ENCODE measurements at places on chromosomes 6 and 20.

DNA sequence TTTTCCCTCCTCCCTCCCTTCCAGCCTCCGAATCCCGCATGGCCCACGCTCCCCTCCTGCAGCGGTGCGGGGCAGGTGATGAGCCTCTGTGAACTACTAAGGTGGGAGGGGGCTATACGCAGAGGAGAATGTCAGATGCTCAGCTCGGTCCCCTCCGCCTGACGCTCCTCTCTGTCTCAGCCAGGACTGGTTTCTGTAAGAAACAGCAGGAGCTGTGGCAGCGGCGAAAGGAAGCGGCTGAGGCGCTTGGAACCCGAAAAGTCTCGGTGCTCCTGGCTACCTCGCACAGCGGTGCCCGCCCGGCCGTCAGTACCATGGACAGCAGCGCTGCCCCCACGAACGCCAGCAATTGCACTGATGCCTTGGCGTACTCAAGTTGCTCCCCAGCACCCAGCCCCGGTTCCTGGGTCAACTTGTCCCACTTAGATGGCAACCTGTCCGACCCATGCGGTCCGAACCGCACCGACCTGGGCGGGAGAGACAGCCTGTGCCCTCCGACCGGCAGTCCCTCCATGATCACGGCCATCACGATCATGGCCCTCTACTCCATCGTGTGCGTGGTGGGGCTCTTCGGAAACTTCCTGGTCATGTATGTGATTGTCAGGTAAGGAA is at the start of gene OPRM1:
Gene OPRM1, plus strand, starts transcription at position 10 of the 612 bp plus-strand sequence. Its CDS starts 305 bp downstream, at position 315.
- DNase-seq: no peak

DNA sequence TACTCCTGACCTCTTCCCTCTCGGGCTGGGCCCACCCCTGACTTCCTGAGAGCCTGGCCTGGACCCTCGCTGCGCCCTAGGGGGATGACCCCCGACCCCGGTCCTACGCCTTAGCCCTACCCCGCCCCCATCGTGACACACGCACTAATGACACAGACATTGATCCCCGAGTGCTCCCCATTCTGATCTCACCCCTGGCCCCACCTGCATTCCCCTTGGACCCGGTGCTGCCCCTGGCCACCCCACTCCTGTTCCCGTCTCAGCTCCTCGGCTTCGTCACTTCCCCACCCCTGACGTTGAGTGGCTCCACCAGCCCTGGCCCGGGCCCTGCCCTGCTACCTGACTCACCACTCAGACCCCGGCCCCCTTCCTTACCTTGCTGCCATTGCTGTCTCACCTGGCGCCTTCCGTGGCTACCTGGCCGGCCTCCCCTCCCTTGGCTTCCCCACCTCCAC is 12.1 kb downstream of the RBCK1 start:
- no peak for DNase-seq

DNA sequence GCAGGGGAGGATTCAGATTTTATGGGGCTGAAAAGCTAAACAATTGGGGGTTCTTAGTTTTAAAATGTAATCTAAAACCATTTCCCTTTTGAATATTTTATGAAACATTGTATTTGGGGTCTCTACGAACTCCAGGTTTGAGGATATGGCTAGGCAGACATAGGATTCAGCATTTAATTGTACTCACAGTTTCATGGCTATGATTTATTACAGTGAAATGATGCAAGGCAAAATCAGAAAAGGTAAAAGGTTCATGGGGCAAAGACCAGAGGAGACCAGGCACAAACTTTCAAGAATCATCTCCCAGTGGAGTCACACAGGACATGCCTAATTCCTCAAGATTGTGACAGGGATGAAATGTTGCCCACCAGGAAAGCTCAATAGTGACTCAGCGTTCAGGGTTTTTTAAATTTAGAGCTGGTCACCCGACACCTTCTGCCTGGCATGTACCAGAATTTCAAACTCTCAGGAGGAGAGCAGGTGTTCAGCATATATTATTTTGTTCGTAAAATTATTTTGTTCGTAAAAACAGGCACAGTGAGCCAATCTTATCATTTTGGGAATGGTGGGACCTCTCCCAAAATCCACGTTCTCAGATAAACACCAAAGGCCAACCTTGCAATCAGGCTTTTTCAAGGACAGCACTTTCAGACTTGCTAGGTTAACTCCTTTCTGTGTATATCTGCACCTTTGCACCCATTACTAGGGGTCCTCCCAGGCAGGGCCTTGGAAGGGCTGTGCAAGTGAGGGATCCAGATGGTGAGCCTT is 270.3 kb downstream of the NKAIN2 start:
- no peak for DNase-seq

GRCh38 chr20:62411479-62412193 is 4.6 kb upstream of the CABLES2 start:
- DNase-seq: no peak

- no peak for DNase-seq
Measured at GRCh38 chr20:50930139-50930975, 880 bp downstream of the ADNP start.

DNA sequence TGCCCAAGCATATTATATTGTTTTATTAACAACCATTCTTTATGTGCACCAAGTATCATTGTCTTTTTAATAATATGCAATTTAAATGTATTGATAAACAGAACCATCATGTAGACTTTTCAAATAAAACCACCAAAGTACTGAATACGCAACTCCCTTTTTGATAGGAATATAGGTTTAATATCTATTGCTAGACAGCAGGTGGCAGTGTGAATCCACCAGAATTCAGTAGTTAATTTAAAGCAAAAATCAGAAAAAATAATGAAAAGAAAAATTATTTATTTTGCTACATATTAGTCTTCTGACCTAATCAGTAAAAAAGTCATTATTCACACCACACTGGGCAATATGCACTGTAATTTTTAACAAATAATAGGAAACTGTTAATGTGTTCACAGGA is 143.7 kb downstream of the KLHL32 start:
- DNase-seq: peak; percentile 18

DNA sequence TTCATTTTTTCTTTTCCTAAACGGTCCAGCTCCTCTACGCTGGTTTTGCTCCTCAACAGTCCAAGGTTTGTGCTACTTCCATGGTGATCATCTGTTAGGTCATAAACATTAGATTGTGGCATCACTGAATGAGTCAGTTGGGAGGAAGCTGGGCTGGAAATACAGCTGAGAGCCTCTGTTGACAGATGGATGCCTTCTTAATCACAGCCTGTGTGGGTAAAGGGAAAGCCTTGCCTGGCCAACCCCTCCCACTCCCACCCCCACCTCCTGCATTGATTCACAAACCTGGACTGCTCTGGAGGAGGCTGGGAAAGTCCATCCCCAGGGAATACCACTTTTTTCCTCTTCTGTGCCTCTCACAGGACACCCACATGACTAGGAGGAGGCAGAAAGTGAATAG is 180.6 kb upstream of the CCN2 start:
- peak; percentile 93 for DNase-seq

- no peak for DNase-seq
Measured at GRCh38 chr6:22068561-22069305, 228.1 kb downstream of the PRL start.

DNA sequence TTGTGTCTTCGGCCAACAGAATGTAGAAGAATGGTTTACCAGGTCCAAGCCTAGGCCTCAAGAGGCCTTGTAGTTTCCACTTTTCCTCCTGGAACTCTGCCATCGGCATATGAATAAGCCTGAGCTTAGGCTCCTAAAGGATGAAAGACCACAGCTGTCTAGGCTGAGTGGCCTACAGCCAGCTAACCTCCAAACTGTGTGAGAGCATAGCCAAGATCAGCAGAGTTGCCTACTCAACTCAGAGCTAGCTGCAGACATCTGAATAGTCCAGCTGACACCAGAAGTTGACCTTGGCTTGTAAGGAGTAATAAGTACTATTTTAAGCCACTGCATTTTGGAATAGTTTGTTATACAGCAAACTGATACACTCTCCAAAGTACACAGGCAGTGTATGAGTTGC is 52.6 kb upstream of the SMIM29 start:
- DNase-seq: peak; percentile 70

- no peak for DNase-seq
Measured at GRCh38 chr6:46219661-46220060, 48.9 kb upstream of the ENPP5 start.

- no peak for DNase-seq
Measured at GRCh38 chr6:128663238-128663637, 142.8 kb upstream of the PTPRK start.

GRCh38 chr6:41258196-41258493 is 28.3 kb downstream of the TREM1 start:
- DNase-seq: no peak

GRCh38 chr20:60001108-60001507 is 42.9 kb downstream of the CDH26 start:
- no peak for DNase-seq

DNA sequence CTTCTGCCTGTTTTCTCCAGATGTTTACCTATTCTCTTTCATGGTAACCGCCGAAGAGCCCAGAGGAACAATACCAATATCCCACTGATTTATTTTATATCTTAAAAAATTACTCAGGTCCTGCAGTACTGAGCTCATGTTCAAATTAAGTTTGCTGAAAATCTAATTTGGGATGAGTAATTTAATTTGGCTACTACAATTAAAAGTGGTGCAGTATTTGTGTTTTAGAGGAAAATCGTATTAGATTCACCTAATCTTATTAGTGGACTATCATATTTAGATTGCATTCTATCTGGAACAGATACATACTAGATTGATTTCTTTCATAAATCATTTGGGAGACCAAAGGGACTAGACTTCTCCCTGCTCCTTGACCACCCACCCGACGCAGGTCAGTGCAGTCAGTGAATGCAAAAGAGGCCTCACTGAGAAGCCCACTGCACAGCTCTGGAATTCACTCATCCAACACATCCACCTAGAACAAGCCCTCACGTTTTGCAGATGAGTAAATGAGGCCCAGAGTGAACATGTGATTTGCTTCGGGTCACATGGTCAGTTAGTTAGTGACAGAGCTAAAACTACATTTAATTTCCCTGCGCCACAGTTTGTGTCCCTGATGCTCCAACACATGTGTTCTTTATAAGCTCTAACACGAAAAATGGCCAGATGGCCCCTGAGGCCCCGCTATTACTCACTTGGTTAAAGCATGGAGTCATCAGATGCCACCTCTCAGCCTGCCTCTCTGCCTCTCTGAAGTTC is 101.8 kb downstream of the TRERF1 start:
- no peak for DNase-seq

GRCh38 chr6:40125680-40126394 is 191.6 kb upstream of the MOCS1 start:
- DNase-seq: no peak

DNA sequence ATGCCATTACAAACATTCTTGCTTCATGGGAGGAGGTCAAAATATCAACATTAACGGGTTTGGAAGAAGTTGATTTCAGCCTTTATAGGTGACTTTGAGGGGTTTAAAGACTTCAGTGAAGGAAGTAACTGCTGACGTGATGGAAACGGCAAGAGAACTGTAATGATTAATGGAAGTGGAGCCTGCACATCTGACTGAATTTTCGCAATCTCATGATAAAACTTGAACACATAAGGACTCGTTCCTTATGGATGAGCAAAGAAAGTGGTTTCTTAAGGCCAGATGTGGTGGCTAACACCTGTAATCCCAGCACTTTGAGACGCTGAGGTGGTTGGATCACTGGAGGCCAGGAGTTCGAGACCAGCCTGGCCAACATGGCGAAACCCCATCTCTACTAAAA is 226.1 kb downstream of the BCAS1 start:
- DNase-seq: no peak

- no peak for DNase-seq
Measured at GRCh38 chr6:136826216-136826615, 3.8 kb downstream of the PEX7 start.

GRCh38 chr6:79302341-79302740 is 67.9 kb upstream of the HMGN3 start:
- no peak for DNase-seq

DNA sequence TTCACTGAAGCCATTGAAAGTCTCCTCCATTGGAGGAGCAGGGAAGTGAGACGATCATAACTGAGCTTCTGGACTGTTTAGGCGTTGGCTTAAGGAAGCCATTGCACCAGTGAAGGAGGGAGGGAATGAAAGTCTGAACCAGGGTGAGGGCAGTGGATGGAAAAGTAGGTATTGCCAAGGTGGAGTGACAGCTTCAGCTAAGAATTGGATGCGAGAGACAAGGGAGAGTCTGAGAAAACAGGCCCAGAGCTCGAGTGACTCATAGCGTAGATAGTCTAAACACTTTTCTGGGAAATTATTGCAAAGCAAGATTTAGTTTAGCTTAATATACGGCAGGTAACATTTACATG is 4.5 kb downstream of the DSP start:
- no peak for DNase-seq

DNA sequence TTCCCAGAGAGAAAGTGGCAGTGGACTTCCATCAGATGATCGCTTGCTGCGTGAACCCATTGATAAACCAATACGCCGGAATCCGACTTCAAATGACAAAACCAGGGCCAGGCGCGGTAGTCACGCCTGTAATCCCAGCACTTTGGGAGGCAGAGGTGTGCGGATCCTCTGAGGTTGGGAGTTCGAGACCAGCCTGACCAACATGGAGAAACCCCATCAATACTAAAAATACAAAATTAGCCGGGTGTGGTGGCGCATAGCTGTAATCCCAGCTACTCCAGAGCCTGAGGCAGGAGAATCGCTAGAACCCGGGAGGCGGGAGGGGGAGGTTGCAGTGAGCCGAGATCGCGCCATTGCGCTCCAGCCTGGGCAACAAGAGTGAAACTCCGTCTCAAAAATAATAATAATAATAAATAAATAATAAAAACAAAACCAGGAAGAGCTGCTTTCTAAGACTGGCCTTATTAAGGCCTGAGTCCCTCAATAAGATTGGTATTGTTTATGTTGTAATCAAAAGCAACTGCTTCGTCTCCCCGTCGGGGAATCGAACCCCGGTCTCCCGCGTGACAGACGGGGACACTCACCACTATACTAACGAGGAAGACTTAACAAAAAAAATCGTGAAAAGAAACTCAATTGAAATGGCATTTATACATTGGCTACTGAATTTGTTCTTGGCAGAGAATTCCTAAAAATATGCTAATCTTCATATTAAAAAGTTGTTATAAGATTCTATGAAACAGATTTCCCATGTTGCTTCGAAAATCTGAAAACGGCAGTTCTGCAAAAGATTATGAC is 110.2 kb upstream of the ZNF184 start:
- peak; percentile 68 for DNase-seq

DNA sequence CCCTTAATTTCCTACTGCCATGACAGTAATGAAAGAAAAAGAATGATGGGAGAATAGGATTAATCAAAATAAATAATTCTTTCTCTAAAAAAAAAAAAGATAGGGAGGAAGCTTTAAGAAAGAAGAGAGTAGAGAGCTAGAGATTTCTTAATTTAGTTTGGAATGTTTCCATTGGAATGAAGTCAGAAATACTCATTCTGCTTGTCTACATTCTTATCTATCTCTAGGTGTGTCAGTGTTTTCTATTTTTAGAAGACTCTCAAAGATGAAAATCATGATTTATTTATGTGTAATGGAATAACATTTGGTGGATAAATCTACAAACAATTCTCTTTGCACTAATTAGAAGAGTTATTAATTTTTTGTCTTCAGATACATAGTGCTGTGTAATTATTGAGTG is 38.0 kb upstream of the HIVEP1 start:
- no peak for DNase-seq

GRCh38 chr20:58091810-58092209 is 136.6 kb downstream of the ANKRD60 start:
- no peak for DNase-seq

GRCh38 chr6:158669145-158670035 is 19.5 kb downstream of the SYTL3 start:
- DNase-seq: no peak

GRCh38 chr6:17336425-17336824 is 55.3 kb downstream of the RBM24 start:
- peak; percentile 98 for DNase-seq

Data from fibroblast of gingiva (primary cell).